ENCODE measurements at places on chromosomes 5 and 9.

- DNase-seq, result no peak
Observed at GRCh38 chr5:110612794-110613247, 113.7 kb downstream of the TMEM232 start.

- DNase-seq, result no peak
Observed at GRCh38 chr9:72065076-72065475, 4.7 kb upstream of the C9orf57 start.

GRCh38 chr5:21391506-21391905 is 1403.5 kb upstream of the CDH18 start:
- no peak for DNase-seq

DNA sequence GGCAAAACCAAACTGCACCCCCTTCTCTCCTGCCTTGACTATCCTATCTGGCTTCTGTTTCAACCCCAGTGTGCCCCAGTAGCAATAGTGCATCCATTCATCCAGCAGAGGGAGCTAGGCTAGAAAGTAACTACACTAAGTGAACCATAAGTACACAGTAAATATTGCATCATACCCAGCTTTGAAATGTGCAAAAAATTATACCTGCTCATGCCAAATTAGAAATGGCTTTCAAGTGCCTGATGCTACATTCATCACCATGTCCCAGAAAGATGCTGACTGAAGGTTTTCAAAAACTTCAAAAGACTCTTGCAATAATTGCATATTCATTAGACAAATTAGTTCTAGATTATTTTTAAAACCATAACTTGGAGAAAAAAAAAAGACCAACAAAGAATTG is 153.5 kb downstream of the PRELID2 start:
- DNase-seq, result peak; percentile 72

GRCh38 chr9:27572566-27572917 is 739 bp downstream of the C9orf72 start:
- peak; percentile 62 for DNase-seq

GRCh38 chr5:133667217-133667616 is 54.9 kb upstream of the FSTL4 start:
- DNase-seq, result no peak

DNA sequence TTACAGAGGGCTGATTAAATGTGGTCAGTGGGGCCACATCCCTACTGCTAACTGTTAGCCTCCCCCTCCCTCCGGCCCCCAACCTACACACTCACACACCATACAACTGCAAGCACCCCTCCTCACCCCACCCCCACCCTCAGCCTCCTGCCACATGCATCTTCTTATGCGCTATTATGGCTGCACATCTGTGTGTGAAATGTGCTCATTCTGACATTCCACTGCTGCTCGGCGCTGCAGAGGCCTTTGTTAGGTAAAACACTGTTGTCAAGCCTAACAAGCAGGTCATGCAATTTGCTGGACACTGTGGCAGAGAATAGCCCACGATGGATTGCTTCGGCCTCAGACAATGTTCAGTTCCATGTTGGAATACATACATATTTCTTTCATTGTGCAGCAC is 173.6 kb downstream of the NR2F1-AS1 start:
- no peak for DNase-seq

GRCh38 chr9:77556396-77556795 is 91.7 kb downstream of the GNA14 start:
- no peak for DNase-seq

GRCh38 chr9:123373946-123374345 is 17.9 kb downstream of the CRB2 start:
- no peak for DNase-seq

DNA sequence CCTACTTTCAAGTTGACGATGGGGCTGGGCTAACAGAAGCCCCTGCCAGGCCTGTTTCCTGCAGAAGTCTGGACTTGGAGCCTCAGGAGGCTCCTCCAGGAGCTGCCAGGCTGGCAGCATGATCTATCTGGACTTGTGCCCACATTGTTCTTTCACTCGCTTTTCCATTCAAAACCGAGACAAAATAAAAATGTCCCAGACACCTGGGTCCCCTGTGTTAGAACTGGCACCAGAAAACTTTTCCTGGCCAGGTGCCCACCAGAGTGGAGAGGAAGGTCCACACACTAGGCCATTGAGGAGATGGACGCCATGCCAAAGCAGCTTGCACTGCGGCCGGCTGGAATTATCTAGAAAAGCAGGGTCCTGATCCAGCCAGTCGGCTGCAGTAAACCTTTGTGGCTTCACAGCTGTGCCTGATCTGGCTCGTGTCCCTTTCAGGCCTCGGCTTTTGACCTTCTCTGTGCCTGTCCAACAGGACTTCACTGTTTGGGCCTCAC is 78.2 kb downstream of the GCNT1 start:
- DNase-seq, result no peak

DNA sequence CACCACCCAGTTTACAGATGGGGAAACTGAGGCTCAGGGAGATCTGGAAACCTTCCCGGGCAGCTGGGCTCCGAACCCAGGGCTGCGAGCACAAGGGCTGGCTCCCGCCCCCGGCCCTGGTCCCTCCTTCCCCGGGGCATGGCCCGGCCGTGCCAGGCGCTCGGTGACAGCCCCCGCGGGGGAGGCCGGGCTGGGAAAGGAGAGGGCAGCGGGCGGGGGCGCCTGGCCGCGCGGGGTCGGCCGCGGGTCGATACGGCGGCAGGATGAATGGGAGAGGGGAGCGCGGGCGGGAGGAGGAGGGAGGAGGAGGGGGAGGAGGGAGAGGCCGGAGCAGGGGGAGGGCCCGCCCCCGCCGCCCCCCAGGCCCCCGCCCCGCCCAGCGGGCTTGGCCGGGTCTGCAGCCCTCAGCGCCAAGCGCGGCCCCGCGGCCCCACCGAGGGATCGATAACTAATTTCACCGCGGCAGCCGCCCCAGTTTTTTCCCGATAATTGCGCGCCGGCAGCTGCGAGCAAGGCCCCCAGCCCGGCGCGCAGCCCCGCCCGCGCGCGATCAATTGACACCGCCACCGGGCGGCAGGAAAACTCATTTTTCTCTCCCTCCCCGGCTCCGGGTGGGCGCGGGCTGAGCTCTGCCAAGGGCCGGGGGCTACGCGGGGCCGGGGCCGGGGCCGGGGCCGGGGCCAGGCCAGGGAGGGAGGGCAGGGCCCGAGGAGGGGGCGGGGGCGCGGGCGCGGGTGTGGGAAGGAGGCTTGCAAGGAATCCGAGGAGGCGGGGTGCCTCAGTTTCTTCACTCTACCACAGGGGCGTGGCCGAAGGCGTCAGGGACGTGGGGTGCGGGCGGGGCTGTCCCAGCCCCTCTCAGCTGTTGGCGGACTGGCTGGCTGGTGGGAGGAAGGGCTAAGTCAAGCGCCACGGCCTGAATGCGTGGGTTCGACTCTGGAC is 52.1 kb downstream of the C9orf50 start:
- no peak for DNase-seq

- no peak for DNase-seq
Observed at GRCh38 chr5:9335754-9336495, 209.9 kb downstream of the SEMA5A start.

GRCh38 chr5:9624196-9624947 is 5.8 kb downstream of the TAS2R1 start:
- DNase-seq, result no peak

GRCh38 chr5:66864240-66864884 is 268.2 kb downstream of the MAST4 start:
- DNase-seq, result peak; percentile 46

- DNase-seq, result no peak
Observed at GRCh38 chr9:107491081-107492053, 1.8 kb upstream of the KLF4 start.

GRCh38 chr5:169801324-169801777 is 164.3 kb downstream of the DOCK2 start:
- no peak for DNase-seq

DNA sequence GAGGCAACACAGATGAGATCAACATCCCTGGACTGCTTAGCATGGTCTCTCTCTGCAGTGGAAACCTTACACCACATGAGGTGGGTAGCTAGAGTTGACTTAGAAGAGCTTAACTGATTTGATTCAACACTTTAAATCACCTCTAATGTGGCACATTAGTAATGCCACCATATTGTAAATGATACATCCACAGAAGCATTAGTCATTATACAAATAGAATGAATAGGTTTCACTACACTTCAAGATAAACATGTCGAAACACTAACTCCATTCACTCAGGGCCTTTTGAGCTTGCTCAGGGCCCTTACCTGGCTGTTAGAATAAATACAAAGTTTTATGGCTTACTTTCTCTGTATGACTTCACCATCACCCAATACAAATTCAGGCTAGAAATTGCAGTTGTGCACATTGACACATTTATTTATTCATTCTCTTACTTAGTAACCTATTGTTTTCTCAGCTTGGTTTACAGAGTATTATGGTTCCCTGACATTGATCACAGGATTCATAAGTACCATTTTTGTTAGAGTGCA is 9.3 kb upstream of the SMAD5 start:
- DNase-seq, result no peak

DNA sequence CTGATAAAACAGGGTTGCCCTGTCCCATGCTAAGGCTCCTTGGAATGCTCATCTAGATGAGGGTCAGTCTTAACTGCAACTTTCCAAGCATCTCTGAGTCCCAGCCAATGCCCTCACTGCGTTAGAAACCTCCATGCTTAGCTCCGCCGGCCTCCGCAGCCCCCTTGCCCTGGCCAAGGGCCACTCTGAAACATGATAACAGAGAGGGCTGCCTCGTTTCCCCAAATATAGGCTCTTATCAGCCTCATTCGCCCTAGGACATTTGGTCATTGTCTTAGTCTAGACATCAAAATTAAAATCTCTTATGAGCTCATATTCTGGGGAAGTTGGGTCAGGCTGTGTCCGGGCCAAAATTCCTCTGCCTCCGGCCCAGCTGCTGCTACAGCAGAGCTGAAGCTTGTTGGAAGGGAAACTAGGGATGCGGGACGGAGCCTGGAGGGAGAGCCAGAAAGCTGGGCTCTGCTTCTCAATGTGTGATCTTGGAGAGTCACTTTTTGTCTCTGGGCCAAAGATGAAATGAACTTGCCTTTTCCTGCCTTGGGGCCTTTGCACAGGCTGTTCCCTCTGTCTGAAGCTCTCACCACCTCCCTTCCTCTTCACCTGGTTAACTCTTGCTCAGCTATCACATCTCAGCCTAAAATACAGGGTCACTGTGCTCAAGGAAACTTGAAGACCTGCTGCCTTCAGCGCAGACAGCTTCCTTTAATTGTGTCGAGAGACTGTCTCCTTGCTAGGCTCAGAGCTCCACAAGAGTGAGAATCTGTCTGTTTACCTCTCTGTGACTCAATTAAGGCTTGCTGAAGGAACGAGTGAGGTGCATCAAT is 191.3 kb downstream of the RGS3 start:
- DNase-seq, result no peak

GRCh38 chr5:88671505-88672499 is 211.2 kb downstream of the MEF2C start:
- no peak for DNase-seq

GRCh38 chr5:112228667-112229066 is 190.4 kb downstream of the EPB41L4A start:
- no peak for DNase-seq

- no peak for DNase-seq
Observed at GRCh38 chr5:125199373-125199772, 452.9 kb upstream of the ZNF608 start.

GRCh38 chr9:122827761-122828093 is 661 bp downstream of the PDCL start:
- DNase-seq, result no peak

- DNase-seq, result no peak
Observed at GRCh38 chr5:73534011-73534644, 31.3 kb downstream of the ANKRA2 start.

- no peak for DNase-seq
Observed at GRCh38 chr9:28866951-28867350, 1293.7 kb upstream of the C9orf72 start.

DNA sequence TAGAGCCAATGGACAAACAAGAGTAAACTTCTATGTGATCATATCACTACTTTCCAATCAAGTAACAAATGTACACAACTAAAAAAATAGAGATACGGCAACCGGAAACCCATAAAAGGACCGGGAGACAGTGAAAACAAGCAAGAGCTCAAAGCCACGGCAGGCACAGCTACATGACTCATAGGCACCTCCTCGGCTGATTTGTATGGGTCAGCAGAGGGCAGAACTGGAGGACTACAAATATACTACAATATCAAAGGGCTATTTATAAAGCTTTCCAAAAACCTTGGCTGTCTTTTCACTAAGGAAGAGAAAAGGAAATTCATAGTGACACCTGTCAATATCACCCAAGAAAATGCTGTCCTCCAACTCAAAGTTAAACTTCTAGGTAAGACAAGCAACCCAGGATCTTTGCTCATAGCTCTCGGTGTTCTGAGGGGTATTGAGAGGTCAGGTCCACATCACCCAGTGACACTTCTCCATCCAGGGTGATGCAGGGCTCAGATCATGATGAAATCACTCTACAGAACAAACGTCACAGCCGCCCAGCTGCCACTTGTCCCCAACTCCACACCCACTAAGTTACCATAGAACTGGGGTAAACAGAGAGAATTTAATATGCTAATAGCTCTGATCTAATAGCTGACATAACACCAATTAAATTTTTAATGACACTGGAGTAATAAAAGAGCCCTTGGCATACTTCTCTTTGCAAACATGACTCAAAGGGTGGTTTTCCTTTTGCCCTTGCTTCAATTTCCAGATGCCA is 41.3 kb downstream of the PFDN1 start:
- peak; percentile 34 for DNase-seq

- DNase-seq, result no peak
Observed at GRCh38 chr9:128903079-128903461, 17.7 kb upstream of the PHYHD1 start.

GRCh38 chr9:4170231-4170630 is 129.6 kb downstream of the GLIS3 start:
- DNase-seq, result no peak

DNA sequence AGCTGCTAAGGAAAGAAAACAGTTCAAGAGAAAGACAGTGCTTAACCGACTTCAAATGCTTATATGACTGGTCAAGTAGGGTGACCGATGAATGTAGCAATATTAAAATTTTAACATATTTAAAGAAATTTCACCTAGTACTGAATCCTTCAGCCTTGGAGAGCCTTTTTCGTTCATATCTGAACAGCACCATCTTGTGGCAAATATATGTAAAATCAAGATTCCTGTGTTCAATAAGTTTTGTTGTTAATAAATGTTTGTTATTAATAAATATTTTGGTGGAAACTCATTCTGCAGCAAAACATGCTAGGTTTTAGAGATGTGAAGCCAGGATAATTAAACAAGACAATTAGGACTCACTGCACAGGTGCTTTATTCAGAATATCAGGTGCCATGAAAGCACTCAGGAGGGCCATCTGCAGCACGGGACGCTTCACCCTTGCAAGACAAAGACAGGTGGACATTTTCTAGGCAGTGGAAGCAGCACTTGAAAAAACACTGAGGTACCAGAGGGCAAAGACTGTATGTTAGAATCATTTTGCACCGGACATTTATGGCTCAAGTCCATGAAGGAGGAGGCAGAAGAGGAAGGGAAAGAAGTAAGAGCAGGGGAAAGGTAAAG is 15.6 kb downstream of the TICAM2 start:
- peak; percentile 56 for DNase-seq

GRCh38 chr9:121863955-121864354 is 212.5 kb downstream of the DAB2IP start:
- no peak for DNase-seq

DNA sequence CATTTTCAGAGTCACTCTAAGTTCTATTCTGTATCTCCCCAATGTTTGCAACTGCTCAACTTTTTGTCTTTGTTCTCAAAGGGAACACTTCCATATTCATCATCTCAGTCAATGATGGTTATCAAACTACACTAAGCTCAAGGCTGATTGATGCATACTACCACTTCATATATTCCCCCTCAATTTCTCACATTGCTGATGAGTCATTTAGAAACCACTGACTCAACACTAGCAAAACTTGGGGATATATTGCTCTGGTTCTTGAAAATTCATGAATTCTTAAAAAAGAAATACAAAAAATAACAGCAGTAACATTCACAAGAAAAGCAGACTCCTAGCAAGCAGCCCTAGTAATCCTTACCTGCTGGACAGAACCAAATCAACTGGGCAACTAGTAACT is 52.2 kb downstream of the ABHD17B start:
- DNase-seq, result no peak

All from hematopoietic multipotent progenitor cell treated with erythropoietin and hydrocortisone succinate and interleukin-3 and kit ligand, for 17 days (in vitro differentiated cells).